Stimulated activated naive CD4-positive, alpha-beta T cell treated with Interleukin-2 at 50 U/mL for 16 hours (primary cell): ENCODE measurements at places on chromosomes 3 and 15.

GRCh38 chr3:43152649-43153048 lies 46.8 kb upstream of the POMGNT2 start:
- DNase-seq: no peak

DNA sequence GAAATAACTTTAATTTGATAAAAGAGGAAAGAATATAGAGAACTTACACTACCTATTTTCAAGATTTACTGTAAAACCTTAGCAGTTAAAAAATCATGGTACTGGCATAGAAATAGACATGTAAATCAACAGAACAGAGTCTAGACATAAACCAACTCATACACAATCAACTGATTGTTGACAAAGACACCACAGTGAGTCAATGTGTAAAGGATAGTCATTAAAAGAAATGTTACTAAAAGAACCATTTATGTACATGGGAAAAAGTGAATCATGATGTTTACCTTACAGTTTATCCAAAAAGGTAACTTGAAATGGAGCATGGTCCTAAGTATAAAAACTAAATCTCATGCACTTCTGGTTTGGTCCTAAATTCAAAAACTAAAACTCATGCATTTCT lies 847.4 kb downstream of the IGSF11 start:
- no peak for DNase-seq

GRCh38 chr3:142209655-142210054 lies 15.7 kb downstream of the GK5 start:
- DNase-seq: no peak

GRCh38 chr3:159378396-159379194 lies 576.7 kb downstream of the MFSD1 start:
- DNase-seq: no peak

DNA sequence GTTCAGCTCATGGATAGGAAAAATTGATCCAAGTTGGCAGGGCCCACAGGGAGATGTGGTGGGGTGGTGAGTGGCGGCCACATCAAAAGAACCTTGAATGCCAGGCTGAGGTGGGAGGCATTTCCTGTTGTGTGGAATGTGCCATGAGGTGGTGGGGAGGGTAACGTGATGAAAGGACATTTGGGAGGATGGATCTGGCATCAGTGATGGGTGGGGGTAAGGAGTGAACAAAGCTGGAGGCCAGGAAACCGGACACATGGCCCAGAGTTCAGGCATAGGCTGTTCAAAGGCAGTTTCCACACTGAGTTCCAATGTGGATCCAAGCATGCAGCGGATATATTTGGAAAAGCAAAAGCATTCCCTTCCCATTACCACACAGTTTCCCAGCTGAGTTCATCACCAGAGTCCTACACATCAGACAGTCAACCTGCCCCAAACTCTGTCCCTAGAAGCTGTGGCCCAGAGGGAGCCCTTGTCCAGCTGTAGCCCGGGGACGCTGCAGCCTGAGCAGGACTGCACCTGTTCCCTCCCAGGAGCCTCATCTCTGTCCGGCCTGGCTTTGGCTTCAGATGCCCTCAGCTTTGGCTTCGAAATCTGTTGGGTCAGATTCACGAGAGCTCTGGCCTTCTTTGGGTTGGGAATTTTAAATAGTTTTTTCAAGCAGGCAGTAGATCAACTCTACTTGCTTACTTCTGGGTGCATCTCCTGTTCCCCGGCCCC lies 37.8 kb upstream of the GOLGA6B start:
- DNase-seq: no peak

DNA sequence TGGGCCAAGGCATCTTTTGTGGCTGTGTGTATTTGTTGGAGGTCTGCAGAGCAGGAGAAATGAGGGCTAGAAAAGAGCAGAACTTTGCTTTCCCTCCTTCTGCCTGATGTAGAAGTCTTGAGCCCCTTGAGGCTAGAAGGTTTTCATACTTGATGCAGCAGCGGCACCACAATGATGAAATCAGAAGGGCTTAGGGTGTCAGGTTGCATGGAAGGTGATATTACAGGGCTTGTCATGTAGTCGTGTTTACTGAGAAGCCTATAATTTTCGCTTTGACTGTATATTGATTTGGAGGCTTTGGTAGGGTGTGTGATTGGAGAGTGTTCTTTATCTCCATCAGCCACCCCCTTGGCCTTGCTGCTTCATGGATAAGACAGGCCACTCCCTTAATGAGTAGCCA lies 339.8 kb downstream of the THSD4 start:
- DNase-seq: no peak

GRCh38 chr3:153242896-153243295 lies 80.9 kb downstream of the RAP2B start:
- DNase-seq: no peak

DNA sequence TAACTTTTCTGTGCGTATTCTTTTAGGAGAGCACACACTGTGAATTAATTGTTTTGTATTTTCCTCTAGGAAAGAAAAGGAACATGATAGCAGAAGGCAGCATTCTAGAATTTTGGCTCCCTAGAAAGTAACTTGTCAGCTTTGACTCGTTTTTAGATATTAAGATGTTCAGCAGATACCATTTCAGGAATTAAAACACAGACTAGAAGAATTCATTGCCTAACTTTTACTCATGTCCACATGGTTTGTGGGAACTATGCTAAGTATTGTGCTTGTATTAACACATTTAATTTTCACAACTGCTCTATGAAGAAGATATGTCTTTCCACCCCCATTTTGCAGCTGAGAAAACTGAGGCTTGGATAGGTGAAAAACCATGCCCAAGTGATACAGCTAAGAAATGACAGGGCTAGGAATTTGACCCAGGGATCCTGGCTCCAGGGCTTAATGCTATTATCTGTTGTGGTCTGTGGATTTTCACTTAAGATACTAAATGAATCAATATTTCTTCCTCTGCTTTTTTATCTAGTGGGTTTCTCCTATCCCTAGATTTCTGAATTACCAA lies 128.8 kb downstream of the MITF start:
- no peak for DNase-seq

GRCh38 chr15:58923696-58924300 lies 9.7 kb downstream of the SLTM start:
- DNase-seq: no peak

DNA sequence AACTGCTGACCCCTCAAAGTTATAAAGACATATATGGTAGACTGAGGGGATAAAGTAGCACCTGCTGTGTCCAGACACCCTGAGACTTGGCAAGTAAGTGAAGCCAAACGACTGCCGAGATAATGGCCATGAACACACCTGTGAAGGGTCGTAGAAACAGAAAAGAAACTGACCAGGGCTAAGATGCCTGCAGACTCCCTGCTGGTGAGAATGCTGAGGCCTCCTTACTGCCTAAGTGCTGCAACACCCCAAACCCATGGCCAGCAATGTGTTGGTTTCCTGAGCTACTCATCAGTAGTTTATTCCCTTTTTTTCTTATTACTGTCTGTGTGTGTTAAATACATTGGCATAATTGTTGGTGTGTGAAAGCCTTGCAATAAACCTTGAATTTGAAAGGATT lies 233.8 kb downstream of the ZNF385D start:
- no peak for DNase-seq

GRCh38 chr3:182399978-182400737 lies 393.1 kb upstream of the ATP11B start:
- DNase-seq: no peak

DNA sequence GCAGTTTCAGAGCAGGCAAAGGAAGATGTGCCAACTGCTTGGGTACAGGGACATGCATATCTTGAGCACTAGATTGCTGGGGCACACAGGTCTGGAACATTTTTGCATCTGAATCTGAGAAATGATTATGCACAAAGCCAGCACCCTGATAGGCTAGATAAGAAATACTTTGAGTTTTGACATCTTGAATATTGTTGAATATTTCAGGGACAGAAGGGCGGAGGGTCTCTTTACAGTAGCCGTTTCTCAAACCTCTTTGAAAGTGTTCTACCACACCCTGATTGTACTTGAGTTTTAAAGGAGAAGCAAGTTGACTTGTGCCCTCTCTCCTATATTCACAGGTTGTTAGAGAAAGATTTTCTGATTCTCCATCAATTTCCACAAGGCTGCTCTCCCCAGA lies 188.1 kb upstream of the STRIT1 start:
- DNase-seq: no peak

GRCh38 chr15:37105889-37106288 lies 5.5 kb upstream of the MEIS2 start:
- no peak for DNase-seq

DNA sequence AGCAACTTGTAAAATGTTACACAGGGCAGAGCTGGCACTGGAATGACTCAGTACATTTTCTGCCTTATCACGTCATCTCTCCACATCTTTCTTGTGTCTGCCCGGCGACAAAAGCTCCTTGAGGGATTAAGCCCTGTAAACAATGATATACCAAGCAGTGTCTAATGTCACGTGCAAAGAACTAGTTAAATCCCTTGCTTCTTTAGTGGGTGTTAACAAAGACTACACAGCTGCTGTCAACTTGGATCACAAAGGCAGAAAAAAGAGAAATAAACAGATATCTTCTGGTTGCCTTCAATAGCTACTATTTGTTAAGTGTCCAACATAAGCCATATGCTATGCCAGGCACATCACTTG lies 48.1 kb upstream of the FRMD4B start:
- no peak for DNase-seq

- DNase-seq: no peak
Measured at GRCh38 chr15:100914876-100915275, 4.3 kb upstream of the LRRK1 start.

DNA sequence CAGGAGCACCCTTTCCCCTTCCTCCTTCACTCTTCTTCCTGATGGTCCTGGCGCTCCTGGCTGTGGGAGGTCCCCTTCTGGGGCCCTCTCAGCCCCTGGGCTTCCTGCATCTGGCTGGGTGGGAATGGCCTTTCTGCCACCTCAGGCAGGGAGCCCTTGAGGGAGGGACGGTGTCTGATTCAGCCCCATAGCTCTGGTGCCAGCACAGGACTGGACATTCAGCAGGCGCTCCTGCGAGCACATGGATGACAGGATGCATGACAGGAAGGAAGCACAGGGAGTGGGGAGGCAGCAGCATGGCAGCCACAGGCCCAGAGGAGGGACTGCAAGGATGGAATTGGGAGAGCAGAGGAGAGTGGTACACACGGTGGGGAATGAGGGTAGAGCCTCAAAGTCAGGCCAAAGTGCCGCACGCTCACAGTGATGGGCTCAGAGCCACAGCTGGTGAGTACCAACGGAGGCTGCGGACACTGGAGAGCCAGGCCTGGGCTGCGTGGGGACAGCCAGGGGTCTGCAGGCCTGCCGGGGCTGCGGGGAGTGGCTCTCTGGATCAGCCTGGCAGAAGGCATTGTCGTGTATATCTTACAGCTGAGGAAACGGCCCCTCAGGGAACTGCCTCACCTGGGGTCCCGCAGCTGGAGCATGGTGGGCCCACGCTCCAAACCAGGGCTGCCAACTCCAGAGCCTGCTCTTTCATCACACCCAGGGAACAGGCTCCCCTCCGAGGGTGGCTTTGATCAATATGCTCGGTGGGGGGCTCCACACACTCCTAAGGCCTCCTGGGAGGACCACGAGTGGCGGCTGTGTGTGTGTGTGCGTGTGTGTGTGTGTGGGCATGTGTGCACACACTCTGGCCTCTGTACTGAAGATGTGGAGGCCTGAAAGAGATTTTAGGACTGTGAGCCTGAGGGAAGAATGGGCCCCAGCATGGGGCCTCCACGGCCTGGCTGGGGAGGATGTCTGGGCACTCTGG lies 51.4 kb upstream of the CTSH start:
- no peak for DNase-seq

DNA sequence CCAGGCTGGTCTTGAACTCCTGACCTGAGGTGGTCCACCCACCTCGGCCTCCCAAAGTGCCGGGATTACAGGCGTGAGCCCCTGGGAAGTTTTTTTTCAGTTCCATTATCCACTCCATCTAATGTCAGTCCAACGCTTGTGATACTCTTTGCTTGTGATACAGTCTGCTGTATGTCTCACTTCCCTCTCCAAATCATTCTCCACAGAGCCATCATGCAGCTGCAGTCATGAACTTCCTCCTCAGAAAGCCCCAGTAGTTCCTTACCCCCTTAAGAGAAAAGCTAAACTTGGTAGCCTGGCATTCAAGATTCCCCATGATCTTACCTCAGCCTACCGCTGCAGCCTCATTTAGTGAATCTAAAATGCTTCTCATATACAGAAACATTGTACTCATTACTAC lies 2.3 kb downstream of the ARPC4 start:
- DNase-seq: no peak

- DNase-seq: no peak
Measured at GRCh38 chr3:141308588-141309218, 59.6 kb upstream of the ZBTB38 start.

- peak; percentile 86 for DNase-seq
Measured at GRCh38 chr3:36944641-36945270, at the start of gene TRANK1. Gene TRANK1 (minus strand): TSS chr3:36945054. CDS start chr3:36944809, 245 bp downstream.

DNA sequence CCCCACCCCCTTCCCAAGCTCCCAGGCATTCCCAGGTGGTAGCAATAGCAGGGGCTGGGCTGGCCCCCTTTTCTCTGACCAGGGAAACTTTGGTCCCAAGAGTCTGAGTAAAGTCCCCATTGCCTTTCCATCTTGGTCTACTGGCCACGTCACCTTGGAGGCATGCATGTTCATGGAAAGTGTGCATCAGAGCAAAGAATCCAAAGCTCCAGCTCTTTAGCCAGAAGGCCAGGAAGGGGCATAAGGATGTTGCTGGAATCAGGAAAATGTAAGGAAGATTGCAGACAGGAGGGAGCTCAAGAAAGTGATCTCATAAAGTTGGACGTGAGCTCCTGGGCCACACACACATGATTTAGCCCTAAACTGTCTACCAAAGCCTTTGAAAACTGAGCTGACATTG lies 63.6 kb downstream of the KBTBD12 start:
- DNase-seq: no peak

DNA sequence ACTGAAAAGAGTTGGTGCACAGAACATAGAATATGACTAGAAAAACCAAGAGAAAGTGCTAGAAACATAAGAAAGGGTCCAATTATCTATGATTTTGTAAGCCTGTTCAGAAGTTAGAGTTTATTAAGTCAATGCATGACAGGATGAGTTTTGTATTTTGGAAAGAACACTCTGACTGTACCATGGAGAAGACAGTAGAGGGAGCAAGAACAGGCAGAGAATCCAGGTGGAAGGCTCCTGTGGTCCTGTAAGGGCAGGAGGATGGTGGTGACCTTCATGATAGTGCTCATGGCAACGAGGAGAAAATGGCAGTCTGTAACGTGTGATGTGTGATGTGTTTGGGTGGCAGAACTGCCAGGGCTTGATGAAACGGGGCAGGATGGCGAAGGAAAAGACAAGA lies 249.1 kb downstream of the CTNNB1 start:
- no peak for DNase-seq

DNA sequence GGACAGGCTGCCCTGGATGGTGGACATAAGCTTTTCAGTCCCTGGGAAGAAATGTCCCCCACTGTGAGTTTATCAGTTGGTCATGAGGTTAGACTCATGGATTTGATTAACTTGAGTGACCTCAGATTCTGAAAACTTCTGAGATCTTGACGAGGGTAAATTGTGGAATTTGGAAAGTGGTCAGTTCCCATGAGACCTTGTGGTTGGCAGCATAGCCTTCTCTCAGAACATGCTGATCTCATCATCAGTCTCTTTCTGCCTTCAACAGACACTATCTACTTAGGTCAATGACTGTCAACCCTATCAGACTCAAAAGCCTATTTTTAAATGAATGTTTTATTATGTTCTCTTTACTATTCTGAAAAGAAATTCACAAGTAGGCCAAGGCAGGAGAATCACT lies 45.6 kb upstream of the NDUFB4 start:
- DNase-seq: no peak

- no peak for DNase-seq
Measured at GRCh38 chr3:179266701-179267211, 15.8 kb upstream of the KCNMB3 start.

- no peak for DNase-seq
Measured at GRCh38 chr3:72722930-72723726, 125.1 kb downstream of the SHQ1 start.
